ENCODE measurements at places on chromosomes 4 and X. TPM values are rescaled to one million over a fixed set of nuclear protein-coding genes. Genes with fewer than 3 reads are reported as not detected.

PIN4 gene
- total RNA-seq, result 7.6 TPM

RBM46 gene
- 0.21 TPM for total RNA-seq

CSAG1 gene
- not detected for total RNA-seq

TCEANC gene
- 4.0 TPM for total RNA-seq

SLC6A14 gene
- total RNA-seq, result 0.44 TPM

All from MCF 10A (cell line).